ENCODE measurements at places on chromosomes 12 and 14.

DNA sequence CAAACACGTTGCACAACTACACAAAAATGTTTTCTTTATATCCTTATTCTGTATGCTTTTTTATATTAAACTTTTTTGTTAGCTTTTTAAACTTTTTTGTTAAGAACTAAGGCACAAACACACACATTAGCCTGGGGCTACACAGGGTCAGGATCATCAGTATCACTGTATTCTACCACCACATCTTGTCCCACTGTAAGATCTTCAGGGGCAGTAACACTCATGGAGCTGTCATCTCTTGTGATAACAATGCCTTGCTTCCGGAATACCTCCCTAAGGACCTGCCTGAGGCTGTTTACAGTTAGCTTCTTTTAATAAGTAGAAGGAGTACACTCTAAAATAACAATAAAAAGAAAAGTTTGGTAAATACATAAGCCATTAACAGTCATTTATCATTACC is 42.2 kb downstream of the PLEKHA5 start:
- no peak for DNase-seq

GRCh38 chr14:59630288-59630963 is 53.8 kb upstream of the CCDC175 start:
- DNase-seq, result no peak

GRCh38 chr12:132658149-132658894 is 28.8 kb downstream of the POLE start:
- no peak for DNase-seq

DNA sequence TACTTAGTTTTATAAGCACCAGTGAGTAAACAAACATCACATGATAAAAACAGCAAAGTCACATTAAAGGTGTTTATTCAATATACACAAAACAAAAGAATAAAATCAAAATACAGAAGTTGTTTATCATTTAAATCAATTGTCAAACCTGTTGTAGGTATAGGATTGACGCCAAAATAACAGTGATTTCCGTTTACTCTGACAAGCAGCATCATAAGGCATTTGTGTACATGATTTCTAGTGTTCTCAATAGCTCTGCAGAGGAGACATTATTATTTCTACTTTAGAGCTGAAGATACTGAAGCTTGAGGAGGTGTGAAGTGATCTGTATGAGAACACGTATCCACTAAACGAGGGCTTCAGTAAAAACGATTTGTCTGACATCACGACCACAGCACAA is 171.9 kb downstream of the CCDC59 start:
- DNase-seq, result no peak

DNA sequence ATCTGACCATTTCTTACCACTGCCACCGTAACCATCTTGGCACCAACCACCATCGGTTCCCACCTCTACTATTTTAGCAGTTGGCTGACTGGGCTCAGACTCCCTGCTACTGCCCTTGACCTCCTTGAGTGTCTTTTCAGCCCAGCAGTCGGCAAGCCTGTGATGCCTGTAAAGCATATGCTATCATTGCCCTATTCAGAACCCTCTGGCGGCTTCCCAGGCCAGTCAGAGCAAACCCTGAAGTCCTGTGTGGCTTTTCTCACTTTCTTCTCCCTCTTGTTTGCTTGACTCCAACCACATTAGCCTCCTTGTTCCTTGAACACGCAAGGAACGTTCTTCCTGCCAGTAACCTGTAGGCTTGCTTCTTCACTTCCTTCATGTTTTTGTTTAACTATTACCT is 6.2 kb downstream of the IRAK3 start:
- no peak for DNase-seq

GRCh38 chr14:92538412-92538985 is 24.9 kb downstream of the RIN3 start:
- DNase-seq, result no peak

DNA sequence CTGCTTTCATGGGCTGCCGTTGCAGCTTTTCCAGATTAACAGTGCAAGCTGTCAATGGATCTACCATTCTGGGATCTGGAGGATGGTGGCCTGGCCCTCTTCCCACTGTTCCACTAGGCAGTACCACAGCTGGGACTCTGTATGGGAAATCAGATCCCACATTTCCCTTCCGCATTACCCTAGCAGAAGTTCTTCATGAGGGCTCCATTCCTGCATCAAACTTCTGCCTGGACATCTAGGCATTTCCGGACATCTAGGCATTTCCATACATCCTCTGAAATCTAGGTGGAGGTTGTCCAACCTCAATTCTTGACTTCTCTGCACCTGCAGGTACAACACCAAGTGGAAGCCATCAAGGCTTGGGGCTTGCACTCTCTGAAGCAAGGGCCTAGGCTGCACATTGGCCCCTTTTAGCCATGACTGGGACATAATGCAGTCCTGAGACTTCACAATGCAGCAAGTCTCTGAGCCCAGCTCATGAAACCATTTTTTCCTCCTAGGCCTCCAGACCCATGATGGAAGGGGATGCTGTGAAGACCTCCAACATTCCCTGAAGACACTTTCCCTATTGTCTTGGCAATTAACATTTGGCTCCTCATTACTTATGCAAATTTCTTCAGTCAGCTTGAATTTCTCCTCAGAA is 863.3 kb downstream of the C12orf50 start:
- DNase-seq, result no peak

DNA sequence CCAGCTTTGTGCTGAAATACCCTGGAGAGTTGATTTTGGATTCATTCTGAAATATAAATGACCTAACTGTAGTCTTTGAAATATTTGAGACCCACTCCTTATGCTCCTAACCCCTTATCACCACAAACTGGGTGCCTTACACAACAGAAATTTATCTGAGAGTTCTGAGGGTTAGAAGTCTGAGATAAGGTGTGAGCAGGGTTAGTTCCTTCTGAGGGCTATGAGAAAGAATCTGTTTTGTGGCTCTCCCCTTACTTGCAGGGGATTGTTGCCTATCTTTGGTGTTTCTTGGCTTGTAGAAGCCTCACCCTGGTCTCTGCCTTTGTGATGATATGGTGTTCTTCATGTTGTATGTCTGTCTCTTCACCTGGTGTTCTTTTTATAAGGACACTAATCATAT is 91.7 kb downstream of the DERA start:
- no peak for DNase-seq

DNA sequence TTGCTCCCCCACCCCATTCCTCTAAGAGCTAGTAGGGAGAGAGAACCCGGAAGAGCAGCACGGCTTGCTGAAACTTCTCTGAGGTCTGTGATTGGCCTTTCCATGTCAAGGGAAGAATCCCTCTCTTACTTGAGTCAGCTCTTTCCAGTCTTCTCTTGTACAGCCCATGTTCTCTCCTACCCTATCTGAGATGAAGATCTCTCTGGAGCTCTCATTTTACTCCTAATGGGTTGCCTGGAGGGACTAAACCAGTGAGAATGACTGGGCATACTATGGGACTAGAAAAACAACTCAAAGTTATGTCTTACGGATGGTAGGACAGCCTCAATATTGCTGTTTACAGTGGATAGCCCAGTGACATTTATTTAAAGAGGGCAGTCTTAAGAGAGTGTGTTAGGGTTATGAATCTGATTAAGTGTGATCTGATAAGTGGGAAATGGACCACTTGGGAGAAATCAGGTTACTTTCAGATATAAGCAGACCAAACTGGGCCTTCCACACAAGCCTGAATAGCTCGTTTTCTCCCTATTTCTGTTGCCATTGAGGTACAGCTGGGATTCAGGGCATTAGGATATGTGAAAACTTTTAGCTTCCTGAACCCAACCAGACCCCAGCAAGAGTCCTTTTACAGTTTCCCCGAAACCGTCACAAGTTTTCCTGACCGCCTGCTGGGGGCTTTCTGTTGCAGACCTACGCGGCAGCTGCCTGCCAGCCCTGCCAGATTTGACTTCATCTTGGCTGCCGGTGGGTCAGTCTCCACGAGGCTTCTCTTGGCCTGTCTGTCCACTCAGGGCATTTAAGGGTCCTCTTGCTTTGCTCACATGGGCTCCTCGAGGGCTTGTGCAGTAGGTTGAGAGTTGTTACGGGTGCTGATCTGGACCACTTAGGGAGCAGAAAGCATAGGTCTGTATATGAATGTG is 16.9 kb downstream of the ETV6 start:
- DNase-seq, result no peak

- no peak for DNase-seq
Measured at GRCh38 chr12:22043943-22044342, 2.1 kb upstream of the CMAS start.

- no peak for DNase-seq
Measured at GRCh38 chr12:39986674-39987073, 119.2 kb downstream of the SLC2A13 start.

DNA sequence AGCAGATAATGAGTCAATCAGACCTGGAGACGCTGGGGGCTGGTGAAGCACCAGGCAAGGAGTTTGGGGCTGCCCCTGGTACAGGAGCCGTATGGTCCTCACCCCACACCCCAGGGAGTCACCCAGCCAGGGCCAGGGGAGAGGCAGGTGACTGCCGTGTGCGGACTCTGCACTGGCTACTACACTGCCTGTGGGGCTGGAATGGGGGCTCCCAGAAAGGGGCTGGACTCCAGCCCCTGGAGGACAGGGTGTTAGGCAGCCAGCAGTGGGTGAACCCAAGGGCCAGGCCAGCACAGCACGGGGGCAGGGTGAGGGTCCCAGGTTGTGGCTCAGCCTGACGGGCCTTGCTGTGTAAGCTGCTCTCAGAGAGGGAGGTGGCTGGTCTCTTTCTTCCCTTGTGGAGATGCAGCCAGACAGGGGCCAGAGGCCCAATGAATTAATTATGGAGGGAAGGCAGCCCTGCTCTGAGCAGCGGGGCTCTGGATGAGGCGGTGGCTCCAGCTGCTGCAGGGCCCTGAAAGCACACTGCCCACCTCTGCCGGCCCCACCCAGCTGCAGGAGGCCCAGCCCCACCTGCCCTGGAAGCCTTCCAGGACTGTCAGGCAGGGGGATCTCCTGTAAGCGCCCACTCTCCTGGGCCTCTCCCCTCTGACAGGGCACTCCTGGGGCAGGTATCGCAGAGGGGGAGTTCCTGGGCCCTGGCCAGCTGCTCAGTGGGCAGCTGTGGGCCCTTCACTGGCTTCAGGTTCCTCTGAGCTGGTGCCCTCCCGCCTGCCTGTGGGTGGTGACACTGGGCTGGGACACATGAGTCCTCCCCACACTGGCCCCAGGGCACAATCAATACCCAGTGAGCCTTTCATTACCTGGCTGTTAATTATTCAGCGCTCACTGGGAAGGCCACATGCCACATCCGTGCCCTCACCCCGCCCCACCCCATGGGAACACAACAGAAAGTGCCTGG is 142.5 kb upstream of the C14orf180 start:
- no peak for DNase-seq

GRCh38 chr14:99937475-99938244 is 127.6 kb upstream of the EVL start:
- DNase-seq, result no peak

DNA sequence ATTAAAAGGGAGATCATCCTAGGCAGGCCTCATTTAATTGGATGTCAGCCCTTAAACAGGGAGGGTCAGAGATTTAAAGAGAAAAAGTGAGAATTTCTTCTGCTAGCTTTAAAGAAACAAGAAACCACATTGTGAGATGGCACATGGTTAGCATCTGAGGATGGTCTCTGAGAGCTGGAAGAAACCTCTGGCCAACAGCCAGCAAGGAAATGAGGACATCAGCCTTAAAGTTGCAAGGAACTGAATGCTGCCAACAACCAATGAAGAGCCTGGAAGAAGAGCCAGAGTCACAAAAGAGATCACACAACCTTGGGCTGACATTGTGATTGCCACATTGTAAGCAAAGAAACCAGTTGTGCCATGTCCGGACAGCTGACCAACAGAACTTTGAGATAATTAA is 17.5 kb upstream of the FAR2 start:
- DNase-seq, result no peak

DNA sequence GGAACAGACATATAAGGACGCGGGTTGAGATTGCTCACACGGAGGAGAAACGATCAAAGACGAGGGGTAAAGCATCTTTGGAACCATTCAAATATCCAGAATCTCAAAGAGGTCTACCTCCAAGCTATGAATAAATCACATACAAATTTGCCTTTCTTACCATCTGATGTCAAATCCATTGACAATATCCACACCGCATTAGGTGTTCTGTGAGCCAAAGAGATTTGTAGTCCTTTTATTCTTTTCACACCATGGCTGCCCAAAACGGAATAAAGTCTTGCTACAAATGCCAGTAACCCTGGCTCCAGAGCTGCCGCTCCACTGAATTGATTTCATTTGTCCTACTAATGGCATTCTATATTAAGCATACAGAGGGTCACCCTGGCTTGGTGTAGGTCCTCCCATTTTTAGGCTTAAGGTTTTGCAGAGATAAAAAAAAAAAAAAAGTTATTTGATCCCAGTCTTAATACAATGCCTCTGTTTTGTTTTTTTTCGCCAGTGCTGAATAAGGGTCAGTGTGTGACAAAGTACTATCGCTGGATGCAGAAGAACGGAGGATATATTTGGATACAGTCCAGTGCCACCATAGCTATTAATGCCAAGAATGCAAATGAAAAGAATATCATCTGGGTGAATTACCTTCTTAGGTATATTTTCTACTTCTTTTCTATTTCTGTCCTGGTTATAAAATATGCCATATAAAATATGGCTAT is 157.3 kb downstream of the EGLN3 start:
- no peak for DNase-seq

GRCh38 chr14:75927564-75928087 is 54.2 kb downstream of the TGFB3 start:
- no peak for DNase-seq

GRCh38 chr12:14979468-14979867 is 6.6 kb downstream of the PDE6H start:
- DNase-seq, result no peak

DNA sequence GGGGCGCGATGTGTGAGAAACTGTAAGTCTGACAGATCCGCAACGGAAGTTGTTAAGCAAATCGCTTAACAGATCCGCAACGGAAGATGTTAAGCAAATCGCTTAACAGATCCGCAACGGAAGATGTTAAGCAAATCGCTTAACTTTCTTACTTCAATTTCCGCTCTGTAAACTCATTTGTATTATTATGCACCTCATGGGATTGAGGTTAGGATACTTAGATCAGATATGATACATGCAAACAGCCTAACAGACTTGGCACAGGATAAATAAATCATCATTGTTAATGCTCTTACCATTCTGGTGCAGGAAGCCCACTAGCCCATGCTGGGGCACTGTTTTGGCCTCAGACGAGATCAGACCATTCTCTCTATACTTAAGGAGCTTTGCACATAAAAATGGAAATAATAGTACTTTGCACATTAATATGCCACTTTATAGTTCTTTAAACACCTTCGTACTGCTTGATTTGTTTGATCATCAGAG is 399 bp downstream of the NCAPD2 start:
- no peak for DNase-seq

DNA sequence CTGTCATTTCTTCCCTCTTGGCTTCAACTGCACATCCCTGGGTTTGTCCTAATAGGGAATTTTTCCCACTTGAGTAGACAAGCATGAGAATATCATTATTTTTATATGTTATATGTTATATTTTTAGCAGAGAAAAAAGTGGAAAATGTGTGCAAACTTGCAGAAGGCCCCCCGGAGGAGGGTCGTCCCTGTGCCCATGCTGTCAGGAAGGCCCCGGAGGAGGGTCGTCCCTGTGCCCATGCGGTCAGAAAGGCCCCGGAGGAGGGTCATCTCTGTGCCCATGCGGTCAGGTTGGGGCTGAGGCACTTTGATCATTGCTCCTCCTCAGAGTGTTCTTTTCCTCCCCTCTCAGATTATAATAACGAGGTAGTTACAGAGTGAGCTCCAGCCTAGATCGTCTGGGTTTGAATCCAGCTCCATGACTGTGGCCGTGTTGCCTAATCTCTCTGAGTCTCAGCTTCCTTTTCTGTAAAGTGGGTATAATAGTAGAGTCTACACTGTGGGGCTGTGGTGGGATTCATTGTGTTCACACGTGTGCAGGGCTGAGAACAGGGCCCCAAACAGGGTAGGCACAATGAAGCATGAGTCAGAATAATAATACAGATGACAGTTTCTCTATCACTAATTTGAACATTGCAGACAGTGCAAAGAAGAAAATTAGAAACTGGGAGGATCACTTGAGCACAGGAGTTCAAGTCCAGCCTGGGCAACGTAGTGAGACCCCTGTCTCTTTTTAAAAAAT is 33.4 kb downstream of the ELK3 start:
- DNase-seq, result peak; percentile 45

All from activated CD4-positive, alpha-beta T cell treated with anti-CD3 and anti-CD28 coated beads, Interleukin-2, amount 50 U/mL, for 16 hours (primary cell).